ENCODE measurements at places on chromosomes 6 and 20.

- no peak for DNase-seq
Measured at GRCh38 chr6:11126876-11127275, 15.4 kb upstream of the ERVFRD-1 start.

DNA sequence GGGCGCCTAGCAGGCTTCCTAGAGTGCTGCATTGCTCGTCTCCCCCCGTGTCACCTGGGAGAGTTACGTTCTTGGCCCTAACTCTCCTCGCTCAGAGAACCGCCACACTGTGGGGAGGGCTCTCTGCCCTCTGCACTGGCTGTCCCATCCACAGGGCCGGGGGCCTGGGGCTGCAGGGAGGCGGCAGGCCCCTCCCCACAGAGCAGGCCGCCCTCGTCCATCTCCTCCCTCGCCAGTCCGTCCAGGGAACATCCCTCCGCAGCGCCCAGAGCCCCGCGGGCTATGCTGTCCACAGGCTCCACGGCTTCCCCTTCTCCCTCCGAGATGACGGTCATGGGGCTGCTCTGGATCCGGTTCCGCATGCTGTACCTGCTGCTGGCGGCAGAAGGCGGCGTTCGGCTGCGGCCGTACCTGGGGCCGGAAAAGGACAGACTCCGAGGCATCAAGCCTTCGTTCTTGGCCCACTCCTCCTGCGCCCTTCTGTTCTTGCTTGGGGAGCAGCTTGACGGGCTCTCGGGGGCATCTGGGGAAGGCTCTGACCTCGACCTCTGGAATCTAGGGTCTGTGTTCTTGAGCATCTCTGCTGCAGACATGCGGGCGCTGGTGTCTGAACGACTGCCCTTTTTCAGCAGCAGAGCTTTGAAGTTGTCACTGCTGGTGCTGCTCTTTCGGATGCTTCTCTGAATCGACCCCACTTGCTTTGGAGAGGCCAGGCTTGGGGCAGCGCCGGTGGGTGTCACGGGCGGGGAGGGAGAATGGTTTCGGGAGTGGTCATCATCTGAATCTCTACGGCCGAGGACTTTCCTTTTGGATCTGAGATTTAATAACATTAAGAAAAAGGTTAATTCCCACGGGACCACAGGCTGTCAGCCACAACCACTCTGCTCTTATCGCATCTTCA, 20.2 kb downstream of the HEBP2 start:
- no peak for DNase-seq

GRCh38 chr6:25278261-25278913, 787 bp upstream of the CARMIL1 start:
- no peak for DNase-seq

DNA sequence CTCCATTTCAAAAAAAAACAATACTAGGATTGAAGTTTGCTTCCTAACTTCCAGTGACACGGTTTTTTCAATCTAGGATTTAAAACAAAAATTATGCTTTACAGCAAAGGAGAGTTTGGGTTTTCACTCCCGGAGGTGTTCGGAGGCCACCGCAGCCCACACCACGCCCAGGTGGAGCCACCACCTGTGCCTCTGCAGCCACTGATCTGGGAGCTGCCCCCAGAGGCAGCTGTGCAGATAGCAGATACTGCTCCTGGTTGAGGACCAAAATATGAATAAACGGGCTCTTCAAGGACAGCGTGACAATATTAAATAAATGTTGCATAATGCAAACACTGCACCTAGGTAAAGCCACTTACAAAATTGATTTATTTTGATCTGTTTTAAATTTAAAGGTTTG, 30.2 kb downstream of the DLL1 start:
- no peak for DNase-seq

GRCh38 chr6:17299750-17300149, 18.6 kb downstream of the RBM24 start:
- no peak for DNase-seq

DNA sequence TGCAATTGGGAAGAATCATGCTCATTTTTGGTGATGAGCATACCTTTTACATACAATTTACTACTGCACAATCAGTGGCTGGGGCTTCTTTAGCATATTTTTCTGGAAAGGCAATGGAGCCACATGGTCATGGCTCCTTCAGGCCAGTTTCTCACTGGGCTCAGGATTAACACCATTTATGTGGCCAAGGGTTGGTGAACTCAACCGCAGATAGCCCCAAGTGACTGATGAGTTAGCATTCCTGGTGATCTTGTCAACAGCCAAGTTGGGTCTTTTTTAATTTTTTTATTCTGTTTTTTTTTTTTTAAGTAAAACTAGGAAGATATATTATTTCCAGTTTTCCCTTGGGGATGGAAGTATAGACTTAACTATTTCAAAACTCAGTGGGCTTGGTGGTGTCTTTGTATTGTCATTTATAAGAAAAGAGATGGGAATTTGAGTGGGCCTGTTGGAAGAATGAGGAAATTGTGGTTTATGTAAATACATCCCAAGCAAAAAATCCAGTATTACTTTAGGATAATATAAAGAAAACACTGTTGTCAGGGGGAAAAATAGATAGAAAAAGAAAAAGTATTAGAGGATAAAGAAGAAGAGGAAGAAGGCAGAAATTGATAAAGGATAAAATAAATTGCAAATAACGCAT, 397.4 kb downstream of the MAFB start:
- no peak for DNase-seq

- DNase-seq = no peak
Measured at GRCh38 chr6:51350308-51350904, 531.7 kb downstream of the TFAP2B start.

DNA sequence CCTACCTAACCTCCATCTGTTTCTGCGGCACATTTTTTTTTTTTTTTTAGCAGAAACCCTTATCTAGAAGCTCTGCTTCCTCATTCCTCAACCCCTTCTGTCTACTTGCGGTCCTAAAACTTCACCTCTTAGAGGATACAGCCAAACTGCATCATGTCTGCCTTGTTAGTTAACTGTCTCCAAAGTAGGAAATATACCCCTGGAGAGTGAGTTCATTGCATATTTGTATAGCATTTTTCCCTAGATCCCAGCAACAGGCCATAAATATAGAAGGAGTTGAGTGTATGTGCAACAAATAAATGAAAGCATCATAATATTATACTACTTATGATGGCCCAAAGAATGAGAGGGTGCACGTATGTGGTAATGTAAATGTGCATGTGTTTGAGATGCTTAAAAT, 1288.6 kb upstream of the GJE1 start:
- DNase-seq = no peak

DNA sequence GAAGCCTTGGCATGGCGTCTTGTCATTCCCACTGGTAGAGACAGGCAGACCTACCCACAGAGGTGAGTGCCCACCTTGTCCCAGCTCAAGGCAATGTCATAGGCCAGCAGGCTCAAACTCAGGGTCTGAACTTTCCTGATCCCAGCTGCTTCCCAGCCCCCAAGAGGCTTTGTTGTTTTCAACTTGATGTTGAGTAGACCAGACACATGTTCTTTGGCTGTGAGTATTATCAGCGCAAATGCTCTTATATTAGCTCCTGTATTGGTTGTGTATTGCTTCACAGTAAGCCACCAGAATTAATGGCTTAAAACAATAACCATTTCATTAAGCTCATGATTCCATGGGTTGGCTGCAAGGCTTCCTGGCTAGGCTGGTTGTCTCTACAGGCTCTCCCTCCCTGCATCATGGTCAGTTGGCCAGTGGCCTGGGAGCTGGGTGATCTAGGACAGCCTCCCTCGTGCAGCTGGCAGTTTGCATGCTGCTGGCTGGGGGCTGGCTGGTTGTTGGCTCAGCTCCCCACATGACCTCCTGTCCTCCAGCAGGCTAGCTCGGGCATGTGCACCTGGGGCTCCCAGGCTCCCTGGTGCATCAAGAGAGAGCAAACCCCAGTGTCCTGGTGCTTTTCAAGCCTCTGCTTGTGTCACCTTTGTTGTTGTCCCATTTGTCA, 21.6 kb downstream of the TOX2 start:
- DNase-seq = no peak

DNA sequence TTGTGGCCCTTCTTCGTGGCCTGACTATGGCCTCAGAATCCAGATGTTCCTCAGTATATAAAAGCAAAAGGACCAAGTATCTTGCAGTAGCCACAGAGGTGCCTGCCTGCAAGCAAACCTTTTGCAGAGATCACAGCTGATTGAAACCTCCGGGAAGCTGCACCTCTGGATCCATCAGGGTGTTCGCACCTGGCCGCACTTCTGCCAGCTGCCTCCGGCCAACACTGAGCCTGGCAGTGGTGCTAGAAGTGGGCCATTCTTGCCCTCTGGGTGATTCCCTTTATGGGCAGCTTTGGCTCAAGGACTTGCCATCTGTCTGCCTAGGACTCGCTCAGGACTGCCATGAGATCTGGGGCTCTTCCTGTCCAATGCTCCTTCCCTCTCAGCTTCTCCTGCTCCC, 214.6 kb upstream of the ECI2 start:
- no peak for DNase-seq

DNA sequence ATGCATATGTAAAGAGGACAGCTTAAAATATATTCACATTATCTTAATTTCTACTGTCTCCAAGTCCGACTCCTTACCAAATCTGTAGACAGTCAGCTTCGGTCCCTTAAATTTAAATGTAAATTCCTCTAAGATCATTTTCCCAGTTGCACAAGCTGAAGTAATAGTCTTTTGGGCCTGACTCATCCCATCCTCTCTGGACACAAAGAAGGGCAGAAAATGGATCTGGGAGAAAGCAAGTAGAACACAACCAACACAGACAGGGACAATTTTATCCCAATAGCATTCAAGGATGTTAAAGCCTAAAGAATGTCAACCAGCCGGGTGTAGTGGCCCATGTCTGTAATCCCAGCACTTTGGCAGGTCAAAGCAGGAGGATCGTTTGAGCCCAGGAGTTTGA, 228.3 kb downstream of the ARHGAP18 start:
- DNase-seq = no peak

- DNase-seq = no peak
Measured at GRCh38 chr6:89289710-89290109, 25.4 kb downstream of the GABRR2 start.

DNA sequence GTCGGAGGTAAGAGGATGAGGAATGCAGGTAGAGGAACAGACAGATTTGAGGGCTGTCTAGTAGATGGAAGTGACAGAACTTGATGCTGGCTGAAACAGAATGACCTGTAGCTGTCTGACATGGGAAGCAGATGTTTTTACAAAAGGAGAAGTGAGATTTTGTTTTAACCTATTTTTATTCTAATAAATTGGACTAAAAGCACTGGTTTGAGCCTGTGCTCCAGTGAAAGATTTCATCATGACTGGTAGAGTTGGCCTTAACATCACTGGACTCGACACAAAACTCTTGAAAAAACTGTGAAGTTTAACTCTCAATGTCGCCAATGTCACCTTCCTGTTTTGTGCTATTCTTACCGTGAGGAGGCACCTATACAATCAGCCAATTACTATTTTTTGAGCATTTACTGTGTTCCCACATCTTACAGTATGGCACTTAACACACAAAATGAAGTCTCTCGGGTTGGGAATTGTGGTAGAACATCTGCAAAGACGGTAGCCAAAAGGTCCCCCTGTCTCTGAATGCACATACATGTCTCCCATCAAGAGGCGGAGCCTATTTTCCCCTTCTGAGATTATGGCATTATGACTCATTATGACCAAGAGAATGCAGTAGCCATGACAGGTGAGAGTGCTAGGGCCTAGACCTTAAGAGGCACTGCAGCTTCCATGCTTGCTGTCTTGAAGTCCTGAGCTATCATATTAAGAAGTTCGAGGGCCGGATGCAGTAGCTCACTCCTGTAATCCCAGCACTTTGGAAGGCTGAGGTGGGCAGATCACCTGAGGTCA, 93.2 kb downstream of the FOXF2 start:
- DNase-seq = no peak

GRCh38 chr6:12178521-12178920, 111.6 kb upstream of the EDN1 start:
- no peak for DNase-seq

- no peak for DNase-seq
Measured at GRCh38 chr6:170007468-170008293, 256.3 kb downstream of the ERMARD start.
